ENCODE measurements at places on chromosomes 12 and 14. TPM values are rescaled to one million over a fixed set of nuclear protein-coding genes. Genes with fewer than 3 reads are reported as not detected.
A peak's percentile ranks its signal among the peaks of the same experiment; 100 is the strongest.

Gene TAS2R42
- total RNA-seq, result not detected

Gene KRT77
- not detected for total RNA-seq

Gene PRIMA1
- total RNA-seq, result 1.5 TPM

Gene OTUB2
- 6.6 TPM for total RNA-seq

Gene TDRD9
- not detected for total RNA-seq

Gene UBE3B
- 28.9 TPM for total RNA-seq

Gene SCNN1A
- total RNA-seq, result 118 TPM

Gene B4GALNT1
- total RNA-seq, result 31.3 TPM

Gene TPH2
- total RNA-seq, result not detected

Gene PELI2
- 2.0 TPM for total RNA-seq

- DNase-seq, result no peak
Measured at GRCh38 chr12:122020795-122021192, 890 bp upstream of the BCL7A start.

DNA sequence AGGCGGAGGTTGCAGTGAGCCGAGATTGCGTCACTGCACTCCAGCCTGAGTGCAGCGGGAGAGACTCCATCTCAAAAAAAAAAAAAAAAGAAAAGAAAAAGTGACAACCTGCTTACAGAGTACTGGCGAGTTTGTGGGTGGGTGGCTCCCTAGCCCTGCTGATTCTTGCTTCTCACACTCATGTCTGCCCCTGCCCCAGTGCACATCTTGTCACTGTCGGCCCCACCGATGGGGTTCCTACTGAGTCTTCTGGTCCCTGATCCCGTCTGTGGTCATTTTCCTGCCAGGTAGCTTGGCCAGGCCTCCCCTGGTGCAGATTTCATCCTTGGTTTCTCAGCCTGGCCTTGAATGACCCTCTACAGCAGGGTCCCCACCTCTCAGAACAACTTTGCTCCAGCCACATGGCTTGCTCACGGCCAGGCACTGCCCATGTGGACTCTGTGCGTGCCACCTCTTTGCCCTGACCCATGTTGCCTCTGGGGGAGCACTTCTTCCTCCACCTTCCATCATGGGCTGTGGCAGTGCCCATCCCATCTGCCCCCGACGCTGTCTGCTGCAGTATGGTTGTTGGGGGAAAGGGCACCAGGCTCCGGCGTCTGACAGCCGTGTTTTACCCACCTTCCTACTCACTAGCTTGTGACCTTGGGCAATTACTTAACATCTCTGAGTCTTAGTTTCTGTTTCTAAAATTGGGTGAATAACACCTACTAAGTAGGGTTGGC, 2.1 kb upstream of the PTPN6 start:
- DNase-seq, result no peak

- DNase-seq, result no peak
Measured at GRCh38 chr14:40053416-40053815, 621.2 kb upstream of the FBXO33 start.

GRCh38 chr12:92331383-92331782, 185.7 kb upstream of the BTG1 start:
- no peak for DNase-seq

DNA sequence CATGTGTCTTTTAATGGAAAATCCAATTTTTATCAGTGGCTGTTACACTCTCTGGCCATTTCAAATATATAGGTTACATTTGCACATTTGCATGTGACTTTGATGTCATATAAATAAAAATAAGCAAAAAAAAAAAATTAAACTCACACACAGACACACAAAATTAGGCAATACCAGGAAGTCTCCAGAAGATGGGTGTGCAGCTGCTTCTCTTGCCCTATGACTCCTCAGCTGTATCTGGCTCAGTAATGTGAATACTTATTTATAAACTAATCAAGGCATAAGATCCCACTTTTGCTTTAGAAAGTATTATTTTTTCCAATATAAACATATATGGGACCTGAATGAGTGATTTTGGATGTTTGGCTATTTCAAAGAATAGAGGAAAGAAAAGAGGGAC, 461.1 kb downstream of the LRIG3 start:
- DNase-seq, result no peak

- no peak for DNase-seq
Measured at GRCh38 chr14:95195031-95195430, 37.7 kb upstream of the DICER1 start.

DNA sequence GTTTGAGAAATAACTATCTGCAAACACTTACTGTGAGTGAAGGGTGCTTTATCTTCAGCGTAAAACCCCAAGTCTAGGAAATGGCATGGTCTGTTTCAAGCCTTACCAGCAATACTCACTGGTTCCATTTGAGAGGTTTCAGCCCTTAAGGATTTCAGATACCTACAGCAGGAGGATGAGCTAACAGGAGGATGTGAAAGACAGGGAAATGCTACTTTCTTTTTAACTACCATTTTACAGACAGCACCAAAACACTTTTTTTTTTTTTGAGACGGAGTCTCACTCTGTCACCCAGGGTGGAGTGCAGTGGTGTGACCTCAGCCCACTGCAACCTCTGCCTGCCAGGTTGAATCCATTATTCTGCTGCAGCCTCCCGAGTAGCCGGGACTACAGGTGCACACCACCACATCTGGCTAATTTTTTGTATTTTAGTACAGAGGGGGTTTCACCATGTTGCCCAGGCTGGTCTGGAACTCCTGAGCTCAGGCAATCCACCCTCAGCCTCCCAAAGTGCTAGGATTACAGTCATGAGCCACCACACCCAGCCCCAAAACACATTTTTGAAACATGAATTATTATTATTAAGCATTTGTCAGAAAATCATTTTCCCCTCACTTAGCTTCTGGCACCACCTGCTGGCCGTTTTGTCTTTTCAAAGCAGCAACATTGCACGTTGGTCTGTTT, 4.6 kb downstream of the MTRFR start:
- peak; percentile 54 for DNase-seq

DNA sequence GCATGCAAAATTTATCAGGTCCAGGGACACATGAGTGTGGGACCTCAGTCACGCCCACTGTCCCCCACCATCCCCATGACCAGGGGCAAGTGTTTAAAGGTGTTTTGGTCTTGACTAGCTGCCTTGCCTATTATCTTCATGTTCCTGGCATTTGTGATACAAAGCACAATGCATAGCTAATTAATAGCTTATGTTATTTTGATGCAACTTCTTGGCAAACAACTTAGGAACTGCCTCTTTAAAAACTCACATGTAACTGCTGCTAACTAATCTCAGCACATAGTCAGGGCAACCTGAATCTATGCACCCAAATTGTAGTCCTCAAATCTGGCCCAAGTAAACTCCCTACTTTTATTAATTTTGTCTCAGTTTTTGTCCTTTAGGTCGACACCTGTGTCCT, 7.4 kb upstream of the OR6J1 start:
- DNase-seq, result no peak

DNA sequence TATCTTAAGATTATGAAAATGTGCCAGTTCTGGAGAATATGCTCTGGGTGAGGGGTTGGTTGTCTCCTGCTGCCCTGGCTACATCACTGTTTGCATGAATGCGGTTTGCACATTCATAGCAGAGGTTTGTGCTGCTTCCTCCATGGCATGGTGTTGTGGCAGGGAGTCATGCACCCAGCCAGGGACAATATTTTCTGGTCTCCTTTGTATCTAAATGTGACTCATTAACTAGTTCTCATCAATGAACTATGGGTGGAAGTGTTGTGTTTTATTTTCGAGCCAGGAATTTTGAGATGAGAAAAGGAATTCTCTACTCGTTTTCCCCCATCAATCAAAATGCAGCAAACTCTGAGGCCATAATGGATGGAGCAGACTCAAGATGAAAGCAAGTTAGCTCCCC, 527.3 kb downstream of the SNAPC1 start:
- DNase-seq, result no peak

- no peak for DNase-seq
Measured at GRCh38 chr14:101435546-101435945, 125.7 kb upstream of the DIO3 start.

GRCh38 chr14:83007641-83008225, 1474.1 kb upstream of the SEL1L start:
- DNase-seq, result no peak

DNA sequence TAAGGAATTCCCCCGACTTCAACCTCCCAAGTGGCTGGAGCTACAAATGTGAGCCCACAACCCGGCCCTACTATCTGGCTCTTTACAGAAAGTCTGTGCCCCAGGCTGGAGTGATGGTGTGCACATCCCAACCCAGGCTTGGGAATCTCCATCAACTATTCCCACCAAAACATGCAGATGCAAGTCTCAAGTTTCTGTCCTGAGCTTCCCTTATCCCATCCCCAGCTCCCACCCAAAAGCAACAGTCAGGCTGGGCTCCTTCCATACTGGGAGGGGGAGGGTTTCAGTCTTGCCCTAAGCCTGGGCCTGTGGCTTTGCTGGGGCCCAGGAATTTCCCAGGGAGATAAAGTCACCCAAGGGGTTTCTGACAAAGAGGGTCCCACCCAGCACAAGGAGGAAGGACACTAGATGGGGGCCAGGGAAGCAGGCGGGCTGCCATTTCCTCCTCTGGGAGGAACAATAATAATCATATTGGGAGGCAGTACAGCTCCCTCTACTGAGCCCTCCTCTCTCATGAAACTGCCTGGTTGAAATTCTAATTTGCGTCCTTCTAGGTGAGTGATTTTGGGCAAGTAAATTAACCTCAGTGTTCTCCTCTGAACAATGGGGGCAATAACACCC, 8.0 kb downstream of the SLC8B1 start:
- no peak for DNase-seq

- DNase-seq, result no peak
Measured at GRCh38 chr12:60059180-60059579, 463.4 kb downstream of the SLC16A7 start.

GRCh38 chr14:85247071-85247470, 282.9 kb upstream of the FLRT2 start:
- DNase-seq, result no peak

DNA sequence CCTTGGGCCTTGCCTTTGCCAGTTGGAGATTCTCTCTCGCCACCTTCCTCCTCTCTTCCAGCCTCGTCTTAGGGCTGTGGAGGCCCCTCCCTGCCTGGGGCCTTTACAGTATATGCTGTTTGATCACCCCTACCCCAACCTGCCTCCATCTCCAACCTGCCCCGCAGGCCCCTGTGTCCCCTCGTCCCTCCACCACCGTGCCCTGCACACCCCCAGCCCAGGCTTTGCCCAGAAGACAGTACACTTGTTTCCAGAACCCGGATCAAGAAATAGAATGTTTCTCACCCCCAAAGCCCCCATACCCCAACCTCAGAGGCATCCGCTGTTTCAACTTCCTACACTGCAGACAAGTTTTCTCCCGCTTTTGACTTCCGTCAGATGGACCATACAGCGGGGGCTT, 202.3 kb upstream of the C14orf180 start:
- no peak for DNase-seq

DNA sequence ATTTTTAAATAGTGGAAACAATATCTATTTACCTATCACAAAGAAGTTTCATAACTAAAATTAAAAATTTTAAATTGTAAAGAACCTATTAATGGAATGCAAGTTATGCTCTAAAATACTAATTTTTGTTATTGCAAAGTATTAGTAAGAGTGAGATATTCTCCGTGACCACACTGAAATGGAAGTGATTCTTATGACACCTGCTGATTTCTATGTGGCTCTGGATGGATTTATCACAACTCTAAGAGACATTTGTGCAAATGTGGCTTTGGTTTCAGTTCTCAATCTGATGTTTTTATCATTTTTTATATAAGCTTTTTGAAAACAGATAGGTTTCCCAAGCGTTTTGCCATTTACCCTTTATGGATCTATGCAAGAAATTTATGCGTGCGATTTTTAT, 497.8 kb downstream of the NAV3 start:
- DNase-seq, result no peak

GRCh38 chr14:95296966-95297365, 22.7 kb downstream of the CLMN start:
- no peak for DNase-seq

GRCh38 chr12:70400124-70400523, 34.0 kb downstream of the KCNMB4 start:
- no peak for DNase-seq

- DNase-seq, result no peak
Measured at GRCh38 chr14:100893228-100893601, 10.3 kb downstream of the RTL1 start.

GRCh38 chr12:11797317-11797913, 147.9 kb downstream of the ETV6 start:
- DNase-seq, result no peak

DNA sequence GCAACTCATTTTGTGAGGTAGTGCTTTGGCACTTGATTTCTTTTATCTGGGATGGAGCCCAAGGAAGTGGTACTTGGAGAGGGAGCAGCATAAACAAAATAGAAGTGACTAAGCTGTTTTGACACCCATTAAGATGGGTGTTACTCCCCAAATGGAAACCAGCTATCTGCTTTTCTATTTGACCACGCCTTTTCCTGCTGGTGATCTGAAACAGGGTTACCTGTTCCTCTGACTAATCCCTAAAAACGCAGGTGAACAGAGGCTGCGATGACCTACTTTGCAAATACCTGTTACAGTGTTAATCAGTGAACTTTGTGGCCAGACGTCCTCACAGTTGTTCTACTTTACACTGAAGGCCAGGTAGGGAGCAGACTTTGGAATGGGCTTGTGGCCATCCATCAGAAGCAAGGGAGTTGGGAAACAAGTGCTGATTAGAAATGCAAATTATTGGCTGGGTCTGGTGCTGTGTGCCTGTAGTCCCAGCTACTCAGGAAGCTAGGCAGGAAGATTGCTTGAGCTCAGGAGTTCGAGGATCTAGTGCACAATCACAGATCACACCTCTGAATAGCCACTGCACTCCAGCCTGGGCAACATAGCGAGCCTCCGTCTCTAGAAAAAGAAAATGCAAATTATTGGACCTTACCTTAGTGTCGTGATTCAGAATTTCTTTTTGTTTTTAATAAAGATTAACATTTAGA, 58.3 kb upstream of the HECTD1 start:
- DNase-seq, result no peak

DNA sequence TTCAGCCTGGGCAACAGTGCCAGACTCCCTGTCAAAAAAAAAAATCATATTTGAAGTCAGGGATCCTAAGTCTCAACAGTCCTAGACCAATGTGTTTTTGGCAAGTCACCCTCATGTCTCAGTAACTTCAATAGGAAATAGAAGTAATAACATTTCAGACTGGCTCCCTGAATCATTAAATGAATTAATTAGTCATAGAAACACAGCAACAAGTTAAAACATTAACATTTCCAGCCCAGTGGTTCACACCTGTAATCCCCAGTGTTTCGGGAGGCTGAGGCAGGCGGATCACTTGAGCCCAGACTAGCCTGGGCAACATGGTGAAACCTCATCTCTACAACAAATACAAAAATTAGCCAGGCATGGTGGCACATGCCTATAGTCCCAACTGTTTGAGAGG, 125.2 kb downstream of the GTF2A1 start:
- DNase-seq, result no peak
